ENCODE measurements at places on chromosomes 2 and 18.

- no peak for DNase-seq
Measured at GRCh38 chr18:50320719-50321118, 33.2 kb upstream of the CXXC1 start.

- no peak for DNase-seq
Measured at GRCh38 chr2:183243758-183244157, 119.5 kb downstream of the NUP35 start.

DNA sequence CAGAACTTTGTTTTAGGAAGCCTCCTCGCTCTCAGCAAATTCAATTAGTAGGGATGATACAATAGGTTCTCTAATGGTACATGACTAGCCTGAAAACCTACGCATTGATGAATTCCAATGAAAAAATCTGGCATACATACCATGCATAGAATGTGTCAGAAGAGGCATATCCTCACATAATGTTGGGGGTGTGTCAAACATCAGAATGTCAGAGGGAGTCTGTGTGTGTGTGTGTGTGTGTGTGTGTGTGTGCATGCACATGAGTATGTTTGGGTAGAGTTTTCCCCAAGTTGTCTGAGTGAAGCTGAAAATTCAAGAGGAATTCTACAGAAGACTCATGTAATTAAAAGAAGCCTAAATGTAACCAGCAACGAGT, 78.5 kb downstream of the FIGN start:
- DNase-seq: no peak

GRCh38 chr2:8543060-8543382, 138.8 kb upstream of the ID2 start:
- no peak for DNase-seq

DNA sequence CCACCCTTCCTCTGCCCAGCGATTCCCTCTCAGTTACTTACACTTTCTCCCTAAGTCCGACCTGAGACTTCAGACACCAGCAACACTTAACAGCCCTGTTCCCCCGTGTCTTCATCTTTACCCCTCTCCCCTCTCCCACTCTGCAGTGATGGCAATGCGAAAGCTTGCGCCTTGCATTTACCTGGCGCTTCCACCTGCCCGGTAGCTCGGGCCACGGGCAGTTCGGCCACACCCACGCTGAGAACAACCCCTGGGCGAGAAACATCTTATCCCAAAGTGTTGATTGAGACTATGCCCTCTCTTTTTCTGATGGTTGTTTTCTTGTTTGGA, 558 bp downstream of the DNAJC10 start:
- DNase-seq: no peak

- DNase-seq: peak; percentile 81
Measured at GRCh38 chr2:26692279-26692896, at the start of gene KCNK3. Gene KCNK3, plus strand, starts transcription at chr2:26692722. Its CDS starts 154 bp downstream, at chr2:26692876.

DNA sequence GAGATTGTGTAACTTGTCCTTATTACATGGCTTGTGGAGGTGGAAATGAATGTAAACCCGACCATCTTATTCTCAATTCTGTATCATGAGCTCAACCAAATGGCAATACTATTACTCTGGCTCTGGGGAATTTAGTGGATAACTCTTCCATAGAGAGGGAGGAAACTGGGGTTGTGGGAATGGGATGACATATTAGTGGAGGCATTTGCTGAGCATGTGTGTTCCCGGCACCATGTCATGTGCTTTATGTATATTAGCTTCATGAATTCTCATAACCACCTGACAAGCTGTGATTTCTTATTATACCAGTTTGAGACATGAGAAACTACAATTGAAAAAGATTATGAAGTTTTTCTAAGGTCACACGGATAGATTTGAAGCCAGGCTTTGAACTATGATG, 112.8 kb upstream of the TMEFF2 start:
- no peak for DNase-seq
